ENCODE measurements at places on chromosomes 4 and X. TPM values are rescaled to one million over a fixed set of nuclear protein-coding genes. Genes with fewer than 3 reads are reported as not detected.

WAS gene
- total RNA-seq = 1.1 TPM

F9 gene
- not detected for total RNA-seq

GRCh38 chrX:48676893-48677270 lies 6.7 kb upstream of the WAS start:
- no peak for DNase-seq

USP17L15 gene
- not detected for total RNA-seq

- no peak for DNase-seq
Observed at GRCh38 chr4:4572821-4573220, 31.0 kb upstream of the STX18 start.

- no peak for DNase-seq
Observed at GRCh38 chr4:13910556-13910955, 283.0 kb upstream of the BOD1L1 start.
